ENCODE measurements at places on chromosomes 6 and 20.

DNA sequence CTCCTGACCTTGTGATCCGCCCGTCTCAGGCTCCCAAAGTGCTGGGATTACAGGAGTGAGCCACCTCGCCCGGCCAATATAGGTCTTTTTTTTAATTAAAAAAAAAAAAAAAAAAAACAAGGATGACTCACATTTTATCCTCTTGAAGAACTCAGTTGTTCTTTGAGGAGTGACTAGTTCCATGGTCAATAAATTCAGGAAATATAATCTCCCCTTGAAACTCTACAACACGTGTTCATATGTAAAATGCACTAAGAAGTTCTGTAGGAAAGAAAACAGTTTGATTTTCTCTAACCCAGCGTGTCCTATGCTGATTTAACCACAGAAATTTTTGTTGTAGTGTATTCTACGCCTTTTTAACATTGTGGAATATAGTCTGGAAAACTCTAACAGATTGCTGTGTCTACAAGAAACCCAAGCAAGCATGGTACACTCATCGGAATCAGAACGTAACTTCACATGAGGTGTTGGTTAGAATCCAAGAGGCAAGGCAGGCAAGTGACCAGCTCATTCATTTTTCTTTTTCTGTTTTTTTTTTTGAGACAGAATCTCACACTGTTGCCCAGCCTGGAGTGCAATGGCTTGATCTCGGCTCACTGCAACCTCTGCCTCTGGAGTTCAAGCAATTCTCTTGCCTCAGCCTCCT, 79.0 kb upstream of the ZNF217 start:
- no peak for DNase-seq

- no peak for DNase-seq
Measured at GRCh38 chr6:65116326-65116725, 590.7 kb downstream of the EYS start.

DNA sequence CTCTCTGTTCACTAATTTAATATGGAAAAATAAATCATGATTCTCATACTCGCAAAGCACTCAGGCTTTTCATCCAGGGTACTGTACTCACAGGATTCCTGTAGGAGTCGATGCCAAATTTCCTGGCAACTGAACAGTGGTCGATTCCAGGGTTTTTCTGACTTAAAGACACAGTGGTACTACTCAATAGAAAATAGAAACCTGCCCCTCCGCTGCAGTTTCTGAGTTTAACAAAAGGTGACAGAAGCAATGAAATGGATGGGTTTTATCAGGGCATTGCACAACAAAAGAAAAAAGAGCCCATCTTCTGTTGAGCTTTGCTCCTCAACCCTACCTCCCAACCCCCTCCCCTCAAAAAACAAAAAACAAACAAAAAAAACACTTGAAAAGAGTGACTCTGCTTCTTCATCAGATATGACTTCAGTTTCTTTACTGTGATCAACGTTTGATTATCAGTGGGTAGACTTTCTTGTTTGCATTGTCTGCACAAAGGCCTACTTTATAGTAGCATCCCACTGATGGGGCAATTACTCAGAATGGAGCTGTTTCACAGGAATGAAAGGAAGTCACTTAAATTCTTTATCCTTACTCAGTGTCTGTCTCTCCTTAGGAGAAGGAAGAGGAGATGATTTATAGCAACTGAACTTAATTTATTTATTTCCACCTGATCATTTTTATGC, 96.2 kb upstream of the FOXO3 start:
- peak; percentile 61 for DNase-seq

GRCh38 chr20:5080384-5080877, 39.3 kb downstream of the PCNA start:
- peak; percentile 99 for DNase-seq

GRCh38 chr6:9484091-9484490, 930.8 kb downstream of the TFAP2A start:
- DNase-seq, result no peak
